Activated CD4-positive, alpha-beta T cell treated with anti-CD3 and anti-CD28 coated beads, Interleukin-2, amount 10 ng/mL, durations not matched to agents 7 days and 5 days (primary cell): ENCODE measurements at places on chromosomes 1 and 21.

DNA sequence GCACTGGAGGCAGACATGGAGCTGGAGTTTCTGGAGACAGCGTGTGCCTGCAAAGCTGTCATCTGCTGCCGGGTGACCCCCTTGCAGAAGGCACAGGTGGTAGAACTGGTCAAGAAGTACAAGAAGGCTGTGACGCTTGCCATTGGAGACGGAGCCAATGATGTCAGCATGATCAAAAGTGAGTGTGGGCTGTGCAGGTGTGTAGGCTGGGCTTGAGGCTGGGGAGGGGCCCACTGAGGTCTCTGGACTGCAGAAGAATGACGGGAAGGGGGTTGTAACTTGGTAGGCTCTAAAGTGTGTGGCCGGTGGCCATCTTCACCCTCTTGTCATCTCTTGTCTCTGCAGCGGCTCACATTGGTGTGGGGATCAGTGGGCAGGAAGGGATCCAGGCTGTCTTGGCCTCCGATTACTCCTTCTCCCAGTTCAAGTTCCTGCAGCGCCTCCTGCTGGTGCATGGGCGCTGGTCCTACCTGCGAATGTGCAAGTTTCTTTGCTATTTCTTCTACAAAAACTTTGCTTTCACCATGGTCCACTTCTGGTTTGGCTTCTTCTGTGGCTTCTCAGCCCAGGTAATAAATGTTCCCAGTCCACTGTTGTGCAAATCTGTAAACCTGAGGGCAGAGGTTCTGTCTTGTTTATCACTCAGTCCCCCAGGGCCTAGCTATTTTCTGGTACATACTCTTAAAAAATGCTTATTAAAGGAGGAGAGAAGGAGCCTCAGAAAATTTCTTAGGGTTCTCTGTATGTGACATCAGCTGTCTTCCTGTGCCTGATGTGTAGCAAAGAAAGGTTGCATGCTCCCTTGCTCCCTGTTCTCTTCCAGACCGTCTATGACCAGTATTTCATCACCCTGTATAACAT lies 19.9 kb downstream of the ATP8B2 start:
- peak; percentile 78 for DNase-seq

- DNase-seq = no peak
These were observed 119.7 kb downstream of the C1orf21 start for GRCh38 chr1:184506481-184506880.

DNA sequence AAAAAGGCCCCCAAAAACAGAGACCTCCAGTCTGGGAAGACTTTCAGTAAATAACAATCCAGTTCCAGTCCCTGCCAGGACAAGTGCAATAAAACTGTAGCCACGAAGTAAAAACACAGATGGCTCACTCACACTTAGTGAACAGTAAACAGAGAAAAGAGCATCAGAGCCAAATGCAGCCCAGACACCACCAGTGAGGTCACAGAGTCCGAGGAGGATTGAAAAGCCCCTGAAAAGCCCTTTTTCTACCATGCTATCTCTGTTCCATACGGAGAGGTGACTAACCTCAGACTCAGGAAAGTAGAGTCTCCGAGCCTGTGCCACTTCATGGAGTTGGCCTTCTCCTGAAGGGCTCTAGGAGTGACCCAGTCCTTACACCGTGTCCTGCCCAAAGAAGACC lies 84.5 kb downstream of the COLGALT2 start:
- no peak for DNase-seq

- DNase-seq = peak; percentile 2
These were observed 8.3 kb upstream of the TINAGL1 start for GRCh38 chr1:31567956-31568570.

GRCh38 chr1:117347907-117348306 lies 19.3 kb upstream of the MAN1A2 start:
- DNase-seq = no peak

DNA sequence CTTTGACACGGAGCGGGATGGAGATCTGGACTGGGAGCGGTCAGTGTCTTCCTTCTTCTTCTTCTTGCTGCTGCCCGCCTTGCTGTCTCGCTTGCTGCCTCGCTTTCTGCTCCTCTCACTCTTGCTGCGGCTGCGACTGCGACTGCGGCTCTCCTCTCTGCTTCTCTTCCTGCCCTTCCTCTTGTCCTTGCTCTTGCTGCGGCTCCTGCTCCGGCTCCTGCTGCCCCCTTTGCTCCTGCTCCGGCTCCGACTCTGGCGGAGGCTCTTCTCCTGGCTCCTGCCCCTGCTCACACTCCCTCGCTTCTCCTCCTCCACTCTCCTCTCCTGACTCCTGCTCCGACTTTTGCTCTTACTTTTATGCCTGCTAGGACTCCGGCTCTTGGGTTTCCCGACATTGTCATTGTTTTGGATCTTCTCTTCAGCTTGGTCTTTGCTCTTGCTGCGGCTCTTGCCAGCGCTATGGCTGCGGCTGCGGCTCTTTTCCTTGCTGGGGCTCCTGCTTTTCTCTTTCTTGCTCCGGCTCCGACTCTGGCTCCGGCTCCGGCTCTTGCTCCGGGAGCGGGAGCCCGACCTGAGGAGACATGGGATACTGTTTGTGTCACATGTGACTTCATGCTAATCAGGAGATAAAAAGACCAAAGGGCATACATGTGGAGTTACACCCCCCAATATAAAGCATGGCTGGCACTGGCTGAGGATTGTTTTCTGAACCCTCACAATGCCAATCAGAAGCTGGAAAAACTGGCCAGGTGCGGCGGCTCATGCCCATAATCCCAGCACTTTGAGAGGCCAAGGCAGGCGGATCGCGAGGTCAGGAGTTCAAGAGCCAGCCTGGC lies 25.2 kb upstream of the TMEM200B start:
- no peak for DNase-seq

DNA sequence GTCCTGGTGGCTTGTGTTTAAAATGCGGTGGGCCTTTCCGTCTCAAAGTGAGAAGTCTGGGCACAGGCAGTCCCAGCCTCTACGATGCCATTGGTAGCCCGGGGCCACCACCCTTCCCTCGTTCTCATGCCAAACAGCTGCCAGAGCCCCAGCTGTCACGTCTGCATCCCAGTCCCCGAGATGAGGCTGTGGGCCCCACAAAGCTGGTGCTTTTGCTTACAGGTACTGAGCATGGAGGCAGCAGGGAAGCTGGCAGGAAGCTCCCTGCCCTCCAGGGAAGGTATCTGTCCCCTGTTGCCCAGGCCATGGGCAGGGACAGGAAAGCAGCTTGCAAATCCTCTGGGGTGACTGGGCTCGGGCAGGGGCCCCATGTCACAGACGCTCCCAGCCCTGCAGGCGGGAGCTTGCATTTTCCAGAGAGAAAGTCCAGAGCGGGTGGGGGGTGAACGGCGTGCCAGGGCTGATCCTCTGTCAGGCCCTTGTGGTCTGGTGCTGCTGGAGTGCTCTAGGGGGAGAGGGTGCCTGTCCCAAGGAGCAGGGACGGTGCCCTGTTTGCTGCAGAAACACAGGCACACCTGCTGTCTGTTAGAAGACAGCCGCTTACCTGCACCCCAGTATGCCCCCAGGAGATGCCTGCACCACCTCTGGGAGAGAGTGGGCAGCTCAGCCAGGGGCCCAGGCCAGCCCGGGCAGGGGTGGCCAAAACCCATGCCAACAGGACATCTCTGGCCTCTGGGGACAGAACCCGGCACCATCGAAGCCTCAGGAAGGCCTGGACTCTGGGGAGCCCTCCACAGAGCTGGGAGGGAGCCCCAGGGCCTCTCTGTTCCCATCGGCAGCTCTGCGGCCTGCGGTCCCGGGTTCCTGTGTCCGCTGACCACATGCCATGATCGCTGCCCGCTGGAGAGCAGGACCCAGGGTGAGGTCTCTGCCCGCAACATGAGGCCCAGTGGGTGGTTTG lies 45.9 kb downstream of the SLX9 start:
- DNase-seq = no peak

DNA sequence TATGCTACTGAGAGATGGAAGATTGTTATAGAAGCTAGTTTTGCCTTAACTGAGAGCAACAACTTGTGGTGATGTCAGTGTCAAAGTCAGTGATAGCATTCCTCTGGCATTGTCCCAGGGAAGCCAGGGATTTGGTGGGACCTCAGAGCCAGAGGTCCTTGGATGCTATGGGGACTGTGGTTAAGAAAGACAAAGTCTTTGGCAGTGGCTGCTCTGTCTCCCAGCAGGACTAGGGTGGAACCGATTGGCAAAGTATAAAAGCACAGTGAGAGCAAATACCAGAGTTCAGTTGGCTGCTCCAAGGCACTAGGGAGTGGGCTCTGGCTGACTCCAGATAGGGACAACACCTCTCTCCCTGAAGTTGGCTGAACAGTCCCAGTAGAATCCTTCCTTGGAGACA lies 104.8 kb downstream of the GDAP2 start:
- DNase-seq = no peak

- no peak for DNase-seq
These were observed 138.3 kb downstream of the PGBD5 start for GRCh38 chr1:230287674-230288315.

- DNase-seq = no peak
These were observed 59.0 kb downstream of the SUSD4 start for GRCh38 chr1:223304931-223305330.

GRCh38 chr21:14548779-14549178 lies 2.7 kb upstream of the SAMSN1 start:
- DNase-seq = no peak

GRCh38 chr1:14725695-14726094 lies 127.2 kb downstream of the KAZN start:
- no peak for DNase-seq

GRCh38 chr1:184724843-184725242 lies 29.8 kb downstream of the EDEM3 start:
- no peak for DNase-seq

DNA sequence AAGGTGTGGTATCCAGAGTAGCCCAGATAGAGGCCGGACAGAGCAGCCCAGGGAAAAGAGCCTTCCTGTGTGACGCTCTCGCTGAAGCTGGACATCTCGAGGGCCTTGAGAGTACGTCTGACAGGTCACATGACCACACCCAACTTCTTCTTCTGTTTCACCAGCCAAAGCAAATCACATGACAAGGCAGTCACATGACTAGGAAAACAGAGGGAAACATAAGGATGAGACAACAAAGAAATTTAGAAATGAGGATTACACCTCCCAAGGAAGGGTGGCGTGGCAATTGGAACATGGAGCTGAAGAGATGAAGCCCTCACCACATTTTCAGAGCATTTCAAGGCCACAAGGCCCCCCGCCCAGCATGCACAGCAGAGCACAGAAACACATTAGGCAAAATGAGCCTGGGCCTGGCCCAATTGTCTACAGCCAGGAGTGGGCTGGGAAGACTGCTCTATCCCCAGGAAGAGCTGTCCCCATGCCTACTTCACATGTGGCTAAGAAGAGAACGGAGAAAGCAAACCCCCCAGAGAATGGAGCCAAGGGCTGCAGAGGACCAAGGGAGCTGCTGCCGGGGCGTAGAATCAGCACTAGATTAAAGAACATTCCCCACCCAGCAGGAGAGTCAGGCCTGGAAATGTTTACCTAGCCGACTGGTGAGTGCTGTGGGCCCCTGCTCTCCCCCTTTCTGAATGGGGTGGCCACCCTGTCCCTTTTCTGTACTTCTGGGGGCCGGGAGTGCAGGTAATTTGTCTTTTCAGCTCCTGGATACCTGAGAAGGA lies 305.1 kb downstream of the NPHP4 start:
- no peak for DNase-seq

DNA sequence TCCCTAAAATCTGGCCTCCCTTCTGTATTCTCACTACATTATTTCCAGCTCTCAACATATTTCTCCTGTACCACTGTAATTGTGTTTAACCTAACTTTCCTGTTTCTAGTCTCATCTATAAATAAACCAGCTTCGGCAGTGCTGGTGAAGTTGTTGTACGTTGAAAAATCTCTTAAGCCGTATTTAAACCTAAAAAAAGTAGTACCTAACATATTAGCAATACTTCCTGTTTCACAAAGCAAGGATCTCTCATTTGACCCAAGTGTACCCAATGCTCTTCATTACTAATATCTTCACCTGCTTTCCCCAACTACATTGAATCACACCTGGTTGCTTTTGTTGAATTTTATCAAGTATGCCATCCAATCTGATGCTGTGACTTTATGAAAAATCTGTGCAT lies 42.2 kb upstream of the RGS21 start:
- no peak for DNase-seq

DNA sequence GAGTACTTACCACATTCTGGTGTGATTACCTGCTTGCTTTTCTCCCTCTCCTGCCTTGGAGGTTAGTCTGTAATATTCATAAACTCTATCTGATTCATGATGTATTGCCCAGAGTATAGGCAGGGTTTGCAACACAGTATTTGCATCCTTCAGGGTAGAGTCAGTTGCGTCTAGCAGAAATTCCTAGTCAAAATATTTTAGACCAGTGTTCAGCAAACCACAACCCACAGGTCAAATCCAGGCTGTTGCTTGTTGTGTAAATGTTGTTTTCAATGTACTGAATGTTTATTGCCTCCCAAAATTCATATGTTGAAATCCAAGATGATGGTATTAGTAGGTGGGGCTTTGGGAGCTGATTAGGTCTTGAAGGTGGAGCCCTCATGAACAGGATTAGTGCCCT lies 82.9 kb downstream of the NGF start:
- DNase-seq = no peak

DNA sequence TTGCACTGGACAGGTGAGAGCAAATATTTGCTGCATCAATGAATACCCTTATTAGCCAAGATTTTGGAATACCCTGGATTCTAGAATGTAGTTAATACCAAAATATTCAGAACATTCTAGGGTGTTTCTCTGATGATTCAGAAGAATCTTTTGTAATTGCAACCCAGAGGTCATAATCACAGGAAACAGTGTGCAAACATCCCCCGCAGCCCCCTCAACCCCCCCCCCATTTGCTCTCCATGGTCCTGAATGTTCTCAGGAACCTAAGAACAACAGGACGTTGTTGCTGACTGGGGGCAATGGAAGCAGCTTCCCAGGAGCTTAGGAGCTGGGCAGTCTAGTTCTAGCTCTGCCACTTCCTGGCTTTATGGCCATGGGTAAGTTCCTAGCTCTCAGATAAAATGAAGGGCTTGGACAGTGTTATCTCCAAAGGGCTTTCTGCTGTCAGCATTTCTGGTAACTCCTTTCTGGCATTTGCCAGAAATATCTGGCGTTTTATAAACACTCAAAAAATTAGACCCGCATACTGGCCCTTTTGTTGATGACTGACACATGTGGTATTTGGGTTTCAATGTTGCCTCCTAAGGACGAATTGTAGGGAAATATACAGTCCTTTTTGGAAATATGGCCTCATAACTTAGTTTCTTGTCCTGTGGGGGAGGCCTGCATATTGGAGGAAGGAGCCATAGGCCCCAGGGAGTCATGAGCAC lies 178.6 kb downstream of the RRAGC start:
- no peak for DNase-seq

GRCh38 chr1:36652586-36652985 lies 169.9 kb upstream of the CSF3R start:
- DNase-seq = no peak

DNA sequence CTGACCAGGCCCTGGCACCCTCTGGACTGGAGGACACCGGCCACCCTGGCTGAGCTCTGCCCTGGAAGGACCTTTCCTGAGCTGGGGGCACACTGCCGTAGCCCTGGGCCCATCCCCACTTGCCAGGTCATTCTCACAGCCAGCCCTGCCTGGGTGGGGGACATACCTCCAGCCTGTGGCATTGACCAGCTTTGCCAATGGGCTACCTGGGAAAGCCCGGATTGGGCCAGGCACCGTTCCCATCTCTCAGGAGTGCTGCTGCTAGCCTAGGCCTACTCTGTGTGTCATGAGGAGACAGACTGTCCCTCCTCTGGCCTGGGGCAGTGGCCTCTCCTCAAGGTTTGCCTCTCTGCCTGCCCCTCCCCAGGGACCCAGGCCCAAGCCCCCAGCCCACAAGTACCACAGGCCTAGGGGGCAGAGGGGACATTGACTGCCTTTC lies 40.0 kb downstream of the COQ8A start:
- no peak for DNase-seq
